Gastrocnemius medialis (tissue), 4 donors: ENCODE measurements at places on chromosomes 7 and 10. TPM values are rescaled to one million over a fixed set of nuclear protein-coding genes. Genes with fewer than 3 reads are reported as not detected.

DNA sequence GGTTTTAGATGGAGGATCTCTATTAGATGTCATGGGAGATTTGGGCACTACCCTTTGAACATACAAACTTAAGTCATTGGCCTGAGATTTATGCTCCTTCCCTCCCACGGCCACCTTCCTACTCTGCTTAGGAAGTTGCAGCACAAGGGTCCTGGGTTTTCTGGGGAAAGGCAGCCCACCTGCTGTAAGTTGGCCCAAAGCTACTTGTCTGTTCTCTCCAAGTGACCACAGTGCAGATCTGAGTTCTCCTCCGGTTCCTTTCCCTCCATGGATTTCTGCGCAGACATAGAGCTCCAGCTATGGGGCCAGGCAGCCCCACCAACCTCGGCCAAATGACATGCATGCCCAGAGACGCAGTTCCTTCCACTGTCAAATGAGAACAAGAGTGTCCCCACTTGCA is 12.8 kb upstream of the C10orf53 start:
- H3K27ac ChIP-seq = no peak overlapping the region
- H3K36me3 ChIP-seq = no peaks in the 10 kb centered on the region
- H3K27me3 ChIP-seq = no peaks in the 10 kb centered on the region

DNA sequence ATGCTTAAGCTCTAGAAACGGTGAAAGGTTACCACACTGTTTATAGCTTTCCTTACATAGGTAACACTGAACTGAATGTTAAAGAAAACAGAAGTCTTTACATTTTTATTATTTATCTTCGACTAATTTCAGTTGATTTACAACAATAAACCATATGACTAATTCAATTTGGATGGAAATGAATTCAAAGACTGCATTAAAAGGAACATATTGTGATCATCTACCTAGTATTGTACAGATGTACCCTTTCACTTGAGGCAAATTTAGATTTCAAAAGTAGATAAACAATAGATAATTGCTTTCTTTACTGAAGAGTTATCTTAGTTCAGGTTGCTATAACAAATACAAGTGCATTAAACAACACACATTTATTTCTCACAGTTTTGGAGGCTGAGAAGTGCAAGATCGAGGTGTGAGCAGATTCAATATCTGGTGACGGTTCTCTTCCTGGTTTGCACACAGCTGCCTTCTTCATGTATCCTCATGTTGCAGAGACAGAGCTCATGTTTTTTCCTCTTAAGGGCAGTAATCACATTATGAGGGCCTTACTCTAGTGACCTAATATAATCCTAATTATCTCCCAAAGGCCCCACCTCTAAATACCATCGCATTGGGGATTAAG is 15.0 kb upstream of the ARMC3 start:
- DNase-seq = no peak
- H3K36me3 ChIP-seq = no peaks in the 10 kb centered on the region
- no peak overlapping the region for H3K4me3 ChIP-seq

The KIF20B gene
- 0.73 TPM for total RNA-seq

- H3K4me1 ChIP-seq = no peaks in the 10 kb centered on the region
- H3K27me3 ChIP-seq = no peaks in the 10 kb centered on the region
- no peak overlapping the region for H3K4me3 ChIP-seq
- no peak for DNase-seq
Measured at GRCh38 chr7:25911738-25912607, 240.0 kb upstream of the NFE2L3 start.

GRCh38 chr7:105612806-105613205 is 31.5 kb upstream of the EFCAB10 start:
- H3K27me3 ChIP-seq = no peaks in the 10 kb centered on the region
- DNase-seq = no peak
- no peaks in the 10 kb centered on the region for H3K36me3 ChIP-seq

DNA sequence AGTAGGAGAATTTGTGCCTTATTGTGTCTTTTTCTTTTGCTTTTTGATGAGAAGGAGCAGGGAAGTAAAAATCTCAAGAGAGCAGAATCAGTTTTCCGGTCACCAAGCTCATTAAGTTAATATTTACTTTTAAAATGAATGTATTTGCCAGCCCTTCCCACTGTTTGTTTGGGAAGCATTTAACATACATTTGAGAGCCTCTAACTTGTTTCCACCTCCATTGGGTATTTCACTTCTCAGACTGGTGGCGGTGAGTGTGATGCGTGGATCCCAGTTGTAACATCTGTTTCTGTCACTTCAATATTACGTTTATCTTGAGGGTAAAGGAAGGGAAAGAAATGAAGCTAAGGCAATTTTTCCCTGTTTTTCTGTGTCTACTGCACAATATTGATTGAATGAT is 22.8 kb downstream of the CDK14 start:
- no peaks in the 10 kb centered on the region for H3K36me3 ChIP-seq
- DNase-seq = no peak
- no peak overlapping the region for H3K27ac ChIP-seq

DNA sequence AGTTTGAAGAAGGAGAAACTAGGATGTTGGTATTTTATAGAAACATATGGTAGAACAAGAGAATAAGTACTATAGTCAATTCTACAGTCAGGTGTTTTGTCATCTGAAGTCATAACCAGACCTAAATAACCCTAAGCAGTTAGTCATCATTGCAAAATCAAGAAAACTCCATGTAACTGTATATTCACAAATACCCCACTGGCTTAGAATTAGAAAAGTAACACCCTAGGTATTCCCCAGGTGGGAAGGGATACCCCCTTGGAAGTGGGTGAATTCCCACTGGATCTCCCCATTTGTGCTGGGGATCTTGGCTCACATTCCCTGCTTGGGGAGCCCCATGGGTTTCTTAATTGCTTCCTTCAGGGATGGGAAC is 45.9 kb upstream of the ITGB8 start:
- no peaks in the 10 kb centered on the region for H3K27me3 ChIP-seq
- H3K4me1 ChIP-seq = no peaks in the 10 kb centered on the region
- no peak overlapping the region for H3K4me3 ChIP-seq
- H3K36me3 ChIP-seq = no peaks in the 10 kb centered on the region
- DNase-seq = no peak

- DNase-seq = no peak
- H3K27me3 ChIP-seq = no peaks in the 10 kb centered on the region
- no peaks in the 10 kb centered on the region for H3K4me1 ChIP-seq
Measured at GRCh38 chr10:37960591-37961137, 15.8 kb downstream of the ZNF25 start.
